ENCODE measurements at places on chromosomes 12 and 14.

GRCh38 chr14:83847102-83847501, 1682.8 kb upstream of the FLRT2 start:
- no peak for DNase-seq

- no peak for DNase-seq
Observed at GRCh38 chr12:97701901-97702300, 239.3 kb downstream of the RMST start.

GRCh38 chr12:130263025-130263424, 74.7 kb upstream of the PIWIL1 start:
- DNase-seq: no peak

GRCh38 chr12:124332058-124332672, 37.3 kb downstream of the RFLNA start:
- DNase-seq: no peak

DNA sequence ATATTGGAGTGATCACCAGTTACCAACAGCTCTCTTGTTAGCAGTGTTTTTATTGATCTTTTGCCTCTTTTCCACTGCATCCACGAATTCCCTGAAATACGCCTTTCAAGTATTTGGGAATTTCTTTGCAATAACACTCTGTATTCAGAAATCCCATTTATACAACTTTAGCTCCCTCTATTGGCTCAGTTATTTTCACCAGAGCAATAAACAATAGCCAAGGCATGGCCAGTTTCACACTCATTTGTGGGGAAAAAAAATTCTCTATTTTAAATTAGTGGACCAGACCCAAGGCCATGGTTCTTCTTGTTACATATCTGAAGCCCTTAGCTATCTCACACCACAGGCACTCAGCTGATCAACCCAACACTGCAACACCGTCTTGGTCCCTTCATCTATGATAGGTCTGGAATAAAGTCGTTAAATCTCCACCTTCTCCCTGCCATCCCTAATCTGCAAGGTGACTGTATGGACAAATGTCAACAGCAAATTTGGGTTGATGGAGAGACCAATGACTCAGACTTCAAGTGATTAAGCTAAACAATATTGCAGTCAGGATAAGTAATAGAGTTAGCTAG, 92.4 kb upstream of the TMEM260 start:
- DNase-seq: no peak

DNA sequence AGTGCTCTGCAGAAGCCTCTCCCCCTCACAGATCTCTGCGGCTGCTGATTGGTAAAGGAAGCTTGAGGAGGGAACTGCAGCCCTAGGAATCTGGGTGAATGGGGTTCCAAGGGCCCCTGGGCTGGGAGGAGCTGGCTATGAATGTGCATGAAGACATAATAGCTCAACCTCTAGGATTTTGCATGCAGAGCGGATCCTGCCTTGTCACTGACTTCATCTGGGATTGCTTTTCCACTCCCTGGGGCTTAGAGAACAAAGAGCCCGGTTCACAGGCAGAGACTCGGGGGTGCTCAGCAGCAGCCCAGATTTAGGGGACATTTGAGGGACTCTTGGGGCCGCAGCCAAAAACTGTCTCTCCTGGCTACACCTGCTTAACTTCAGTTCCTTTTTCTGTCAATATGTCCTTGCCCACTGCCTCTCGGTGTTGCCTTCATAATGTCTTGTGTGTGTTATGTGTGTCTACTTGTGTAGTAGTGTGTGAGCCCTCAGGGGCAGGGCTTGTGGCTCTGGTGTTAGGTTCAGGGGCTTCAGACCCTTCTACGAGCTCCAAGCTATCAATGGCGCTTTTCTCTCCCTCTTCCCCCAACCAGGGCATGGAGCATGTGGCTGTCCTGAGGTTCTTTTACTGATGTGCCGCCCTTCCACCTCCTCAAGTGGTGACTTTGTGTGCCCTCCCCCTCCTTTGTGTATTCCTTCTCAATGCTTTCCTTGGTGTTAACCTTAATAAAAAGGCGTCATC, 1.9 kb downstream of the CCDC184 start:
- DNase-seq: no peak

DNA sequence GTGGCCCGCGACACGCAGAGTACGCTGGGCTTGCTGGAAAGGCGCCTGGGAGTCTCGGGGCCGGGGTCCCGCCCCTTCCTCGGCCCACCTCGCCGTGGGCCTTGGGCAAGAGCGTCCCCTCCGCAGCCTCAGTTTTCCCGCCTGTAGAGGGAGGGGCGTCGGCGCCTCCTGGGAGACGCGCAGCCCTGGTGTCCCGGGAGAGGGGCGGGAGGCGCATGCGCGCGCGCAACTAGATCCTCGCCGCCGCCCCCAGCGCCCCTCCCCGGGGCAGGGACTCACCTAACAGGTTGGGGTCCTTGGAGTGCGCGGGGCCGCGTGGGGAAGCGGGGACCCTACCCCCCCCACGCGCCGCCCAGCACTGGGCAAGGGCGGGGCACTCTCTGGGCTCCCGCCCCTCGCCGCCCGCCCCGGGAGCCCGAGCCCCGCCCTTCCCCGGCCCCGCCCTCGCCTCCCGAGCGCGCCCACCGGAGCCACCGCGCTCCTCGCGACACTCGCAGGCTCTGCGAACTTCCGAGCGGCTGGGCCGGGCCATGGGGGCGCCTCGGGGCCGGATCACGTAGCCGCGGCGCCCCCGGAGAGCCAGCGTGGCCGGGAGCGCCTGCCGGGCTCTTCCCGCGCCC, at the start of gene KIF26A:
KIF26A (plus strand) TSS at position 490 of the 620 bp plus-strand sequence. CDS start 136 bp downstream, outside the sequence.
- peak; percentile 27 for DNase-seq

DNA sequence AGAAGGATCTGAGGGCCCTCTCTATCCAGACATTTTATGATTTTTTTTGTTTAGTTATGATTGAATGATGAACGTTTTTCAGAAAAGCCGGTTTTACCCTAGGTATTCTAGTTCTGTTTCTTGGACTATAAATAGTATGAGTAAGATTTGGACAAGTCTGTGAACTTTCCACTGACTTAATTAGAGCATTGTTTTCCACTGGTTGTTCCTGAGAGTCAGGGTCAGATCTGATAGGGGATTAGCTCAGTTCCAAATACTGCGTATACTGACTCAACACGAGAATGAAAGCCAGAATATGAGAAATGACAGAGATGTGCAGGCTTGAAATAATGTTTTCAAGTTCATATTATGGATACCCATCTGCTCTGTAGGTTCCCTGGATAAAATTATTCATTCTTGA, 361.6 kb downstream of the AEBP2 start:
- DNase-seq: no peak

DNA sequence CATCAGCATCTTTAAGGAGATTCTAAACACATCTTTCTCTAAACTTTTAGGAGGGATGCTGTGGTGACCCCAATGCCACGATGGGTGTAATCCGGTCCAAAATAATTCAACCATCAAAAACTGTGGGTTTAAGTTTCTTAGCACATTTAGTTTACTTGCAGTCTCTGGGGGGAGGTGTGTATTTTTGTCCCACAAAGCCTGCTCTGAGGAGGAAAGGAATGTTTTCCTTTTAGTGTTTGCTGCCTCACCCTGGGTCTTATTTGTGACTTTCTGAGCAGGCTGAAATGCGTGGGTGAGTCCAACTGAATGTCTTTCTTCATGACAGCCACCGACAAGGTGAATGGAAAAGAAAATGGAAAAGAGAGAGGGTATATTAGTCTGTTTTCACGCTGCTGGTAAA, 1324.7 kb downstream of the AACS start:
- DNase-seq: no peak

- no peak for DNase-seq
Observed at GRCh38 chr14:95318399-95319311, 1.1 kb downstream of the CLMN start.

DNA sequence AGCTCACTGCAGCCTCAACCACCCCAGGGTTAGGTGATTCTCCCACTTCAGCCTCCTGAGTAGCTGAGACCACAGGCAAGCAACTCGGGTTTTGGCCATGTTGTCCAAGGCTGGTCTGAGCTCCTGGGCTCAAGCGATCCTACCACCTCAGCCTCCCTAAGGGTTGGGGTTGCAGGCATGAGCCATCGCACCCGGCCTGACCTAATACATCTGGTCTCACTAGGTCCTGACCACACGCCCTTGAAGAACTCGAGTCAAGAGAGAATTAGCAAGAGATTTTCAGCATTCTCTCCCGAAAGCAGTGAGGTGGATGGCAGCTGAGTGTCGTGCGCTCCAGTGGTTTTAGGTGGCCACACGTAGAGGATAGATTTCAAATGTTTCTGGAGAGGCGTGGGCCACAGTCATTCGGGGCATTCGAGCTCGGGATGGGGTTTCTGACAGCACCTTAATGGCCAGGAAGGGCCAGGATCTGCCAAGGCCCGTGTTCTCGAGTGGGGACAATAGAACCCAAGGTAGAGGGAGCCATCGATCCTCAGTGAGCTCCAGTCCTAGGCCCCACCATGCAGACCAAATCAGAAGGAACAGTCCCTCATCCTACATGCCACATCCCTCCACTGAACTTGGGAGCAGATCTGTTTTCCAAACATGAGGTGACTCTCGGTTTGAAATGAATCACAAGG, 193.1 kb downstream of the ALG10 start:
- DNase-seq: no peak

- no peak for DNase-seq
Observed at GRCh38 chr12:100646896-100647295, 73.4 kb downstream of the GAS2L3 start.

GRCh38 chr12:47111392-47111778, 31.6 kb upstream of the AMIGO2 start:
- no peak for DNase-seq

- DNase-seq: no peak
Observed at GRCh38 chr14:92718664-92719063, 29.8 kb downstream of the LGMN start.

DNA sequence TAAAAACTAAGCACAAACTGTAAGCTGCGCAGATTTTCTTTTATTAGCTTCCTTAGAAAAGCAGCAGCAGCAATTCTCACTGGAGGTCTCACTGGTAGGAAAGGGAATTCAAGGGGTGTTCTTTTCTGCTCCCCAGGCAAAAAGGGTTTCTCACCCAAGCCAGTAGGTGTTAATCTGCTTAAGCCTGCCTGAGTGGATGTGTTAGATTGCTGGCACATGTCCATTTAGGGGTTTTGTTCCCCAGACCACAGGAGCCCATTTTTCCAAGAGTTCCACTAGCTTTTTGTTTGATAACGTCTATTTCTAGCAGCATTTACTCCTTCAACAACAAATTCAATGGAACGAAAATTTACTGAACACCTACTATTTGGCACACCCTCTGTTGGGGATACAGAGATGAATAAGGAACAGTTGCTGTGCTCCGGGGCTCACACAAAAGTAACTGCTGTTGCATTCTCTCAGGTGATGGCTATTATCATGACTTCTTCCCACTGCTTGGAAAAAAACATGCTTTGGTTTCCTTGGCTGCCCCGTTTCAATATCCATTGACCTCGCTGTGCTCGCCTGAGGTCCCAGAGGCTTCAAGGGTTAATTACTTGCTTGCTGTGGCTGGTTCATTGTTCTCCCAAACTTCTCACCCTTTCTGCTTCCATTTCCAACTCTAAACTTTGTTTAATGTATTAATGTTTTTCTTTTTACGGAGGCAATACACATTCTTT, 31.1 kb upstream of the RIC8B start:
- no peak for DNase-seq
